Panc1 (cell line): ENCODE measurements at places on chromosomes 12 and 14. TPM values are rescaled to one million over a fixed set of nuclear protein-coding genes. Genes with fewer than 3 reads are reported as not detected.

GRCh38 chr14:24978862-24979724 is 70.9 kb downstream of the STXBP6 start:
- H3K27ac ChIP-seq = no peak overlapping the region
- no peak for DNase-seq
- no peaks in the 10 kb centered on the region for H3K27me3 ChIP-seq
- H3K36me3 ChIP-seq = no peaks in the 10 kb centered on the region
- no peaks in the 10 kb centered on the region for H3K4me1 ChIP-seq

GRCh38 chr12:116853507-116853906 is 27.7 kb downstream of the HRK start:
- no peaks in the 10 kb centered on the region for H3K36me3 ChIP-seq
- H3K4me3 ChIP-seq = no peak overlapping the region
- DNase-seq = no peak
- H3K4me1 ChIP-seq = no peaks in the 10 kb centered on the region
- peaks cover 2% of the 10 kb centered on the region; the same call in 1 of the 2 replicates for H3K27me3 ChIP-seq

- DNase-seq = no peak
- no peak overlapping the region for H3K27ac ChIP-seq
- H3K36me3 ChIP-seq = peaks cover 11% of the 10 kb centered on the region; the same call in 1 of the 2 replicates
- peaks cover 23% of the 10 kb centered on the region for H3K4me1 ChIP-seq
- H3K4me3 ChIP-seq = no peak overlapping the region
These were observed 8.9 kb downstream of the AJUBA start for GRCh38 chr14:22973217-22974032.

- H3K4me3 ChIP-seq = peak overlapping the region; percentile 72
- H3K36me3 ChIP-seq = peaks cover 2% of the 10 kb centered on the region; the same call in 1 of the 2 replicates
- no peaks in the 10 kb centered on the region for H3K27me3 ChIP-seq
These were observed 6.7 kb upstream of the HOXC6 start for GRCh38 chr12:54021432-54022013.

DNA sequence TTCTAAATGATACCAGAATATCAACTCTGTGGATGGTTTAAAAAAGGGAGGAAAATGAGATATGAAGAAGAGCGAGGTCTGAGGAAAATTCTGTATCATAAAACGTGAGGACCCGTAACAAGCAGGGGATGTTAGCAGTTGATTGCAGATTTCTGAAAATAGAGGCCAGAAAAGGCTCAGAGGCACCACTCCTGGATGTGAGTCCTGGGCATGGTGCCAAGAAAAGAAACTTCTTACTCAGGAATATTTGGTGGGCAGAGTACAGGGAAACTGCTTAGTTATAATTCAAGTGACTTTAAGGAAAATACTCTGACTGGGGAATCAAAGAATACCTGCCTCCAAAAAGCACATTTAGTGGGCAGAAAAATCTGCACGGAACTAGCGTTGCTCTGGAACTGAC is 85.5 kb downstream of the PRICKLE1 start:
- no peaks in the 10 kb centered on the region for H3K27me3 ChIP-seq
- no peaks in the 10 kb centered on the region for H3K4me1 ChIP-seq
- H3K4me3 ChIP-seq = no peak overlapping the region
- H3K27ac ChIP-seq = no peak overlapping the region
- no peak for DNase-seq

GRCh38 chr12:9933958-9934357 is 1.8 kb upstream of the CLEC2A start:
- DNase-seq = no peak
- H3K27ac ChIP-seq = no peak overlapping the region
- H3K4me1 ChIP-seq = no peaks in the 10 kb centered on the region
- H3K4me3 ChIP-seq = no peak overlapping the region

KLHDC1 gene
- 1.3 TPM for total RNA-seq

SYT1 gene
- total RNA-seq = 3.0 TPM
